ENCODE measurements at places on chromosomes 1 and 21. TPM values are rescaled to one million over a fixed set of nuclear protein-coding genes. Genes with fewer than 3 reads are reported as not detected.

DNA sequence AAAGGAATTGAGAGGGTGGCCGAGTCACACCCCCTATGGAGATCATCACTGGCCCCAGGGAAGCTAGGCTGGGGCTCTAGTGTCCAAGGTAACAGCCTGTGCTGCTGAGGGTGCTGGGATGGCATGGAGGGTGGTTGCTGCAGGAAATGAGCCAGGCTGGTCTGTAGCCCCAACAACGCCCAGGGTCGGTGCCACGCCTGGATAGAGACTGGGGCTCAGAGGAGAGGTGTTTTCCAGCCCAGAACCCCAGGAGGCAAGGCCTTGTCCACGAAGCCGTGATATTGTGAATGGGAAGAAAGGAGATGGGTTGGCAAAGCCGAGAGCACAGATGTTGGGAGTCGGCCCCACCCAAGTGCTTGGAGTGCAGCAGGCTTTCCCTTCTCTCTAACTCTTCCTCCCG is 68.9 kb upstream of the ACTRT2 start:
- no peak for DNase-seq

SFN gene
- total RNA-seq: 0.78 TPM

FBLIM1 gene
- not detected for total RNA-seq

LRRN2 gene
- not detected for total RNA-seq

AADACL4 gene
- total RNA-seq: not detected

Measured in activated T-helper 1 cell treated with anti-CD3 and anti-CD28 coated beads, Interleukin-12 subunit alpha, Interleukin-12 subunit beta, Interleukin-2, Interleukin-4 antibody, amounts not matched to agents 30 ng/mL and 10 ng/mL and 1 ng/mL, durations not matched to agents 14 hours and 24 hours and 36 hours (primary cell).